ENCODE measurements at places on chromosomes 16 and 17.

GRCh38 chr16:84729716-84730320, 30.0 kb downstream of the USP10 start:
- DNase-seq: no peak

GRCh38 chr17:29771546-29771945, 148.8 kb upstream of the CORO6 start:
- DNase-seq: no peak

DNA sequence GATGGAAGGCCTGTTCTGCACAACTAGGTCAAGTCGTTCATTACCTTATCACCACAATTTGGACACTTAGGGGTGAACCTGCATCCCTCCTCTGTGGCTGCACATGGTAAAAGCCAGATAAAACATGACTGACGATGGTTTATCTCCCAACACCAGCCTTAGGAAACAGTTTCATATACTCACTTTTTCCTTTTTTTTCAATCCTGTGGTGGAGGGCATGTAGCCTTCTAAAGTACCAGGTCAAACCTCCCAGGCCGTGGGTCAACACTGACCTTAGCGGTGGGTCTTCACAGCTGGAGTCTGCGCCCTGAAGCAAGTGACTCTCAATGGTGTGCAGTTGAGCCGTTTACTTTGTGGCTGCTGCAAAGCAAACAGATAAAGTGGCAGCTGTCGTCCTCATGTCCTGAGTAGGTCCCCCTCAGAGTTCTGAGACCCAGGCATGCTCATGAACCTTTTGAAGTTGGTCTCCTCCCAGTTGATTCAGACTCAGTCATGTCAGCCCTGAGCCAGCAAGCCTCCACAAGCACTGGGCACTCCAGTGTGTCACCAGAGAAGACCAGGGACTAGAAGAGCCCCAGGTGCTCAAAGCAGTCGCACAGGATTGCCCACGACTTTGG, 5.9 kb downstream of the FAHD1 start:
- DNase-seq: no peak

DNA sequence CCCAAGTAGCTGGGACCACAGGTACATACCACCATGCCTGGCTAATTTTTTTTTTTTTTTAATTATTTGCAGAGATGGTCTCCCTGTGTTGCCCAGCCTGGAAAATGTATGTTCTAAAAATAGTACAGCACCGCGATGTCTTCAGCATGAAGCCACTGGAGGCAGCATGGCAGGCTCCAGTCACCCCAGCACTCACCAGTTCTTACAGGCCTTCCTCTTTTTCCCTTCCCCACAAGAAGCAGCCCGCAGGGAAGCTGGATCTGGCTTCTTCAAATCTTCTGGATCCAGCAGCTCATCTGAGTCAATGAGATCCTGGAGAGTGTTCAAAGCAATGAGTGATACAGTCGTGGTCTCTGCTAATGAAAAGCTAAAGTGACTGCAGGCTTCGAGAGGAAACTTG, 16.2 kb downstream of the CIAPIN1 start:
- DNase-seq: no peak

DNA sequence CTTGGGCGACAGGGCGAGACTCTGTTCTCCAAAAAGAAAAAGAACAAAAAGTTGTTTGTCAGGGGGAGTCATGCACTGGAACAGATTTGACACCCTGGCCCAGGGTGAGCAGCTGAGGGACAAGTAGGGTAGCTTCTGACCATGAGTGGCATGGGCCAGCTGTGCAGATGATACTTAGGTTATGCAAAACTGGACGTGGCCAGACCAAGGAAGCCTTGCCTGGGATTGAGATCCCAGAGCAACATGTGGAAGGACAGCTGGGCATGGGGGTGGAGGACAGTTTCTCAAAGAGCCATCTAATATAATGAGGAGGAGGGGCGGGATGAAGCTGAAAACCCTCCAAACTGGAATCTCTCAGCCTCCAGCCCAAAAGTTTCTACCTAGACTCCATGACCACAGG, 19.6 kb upstream of the SLC35B1 start:
- DNase-seq: no peak

GRCh38 chr17:29090750-29091605, 48.0 kb downstream of the PIPOX start:
- no peak for DNase-seq

DNA sequence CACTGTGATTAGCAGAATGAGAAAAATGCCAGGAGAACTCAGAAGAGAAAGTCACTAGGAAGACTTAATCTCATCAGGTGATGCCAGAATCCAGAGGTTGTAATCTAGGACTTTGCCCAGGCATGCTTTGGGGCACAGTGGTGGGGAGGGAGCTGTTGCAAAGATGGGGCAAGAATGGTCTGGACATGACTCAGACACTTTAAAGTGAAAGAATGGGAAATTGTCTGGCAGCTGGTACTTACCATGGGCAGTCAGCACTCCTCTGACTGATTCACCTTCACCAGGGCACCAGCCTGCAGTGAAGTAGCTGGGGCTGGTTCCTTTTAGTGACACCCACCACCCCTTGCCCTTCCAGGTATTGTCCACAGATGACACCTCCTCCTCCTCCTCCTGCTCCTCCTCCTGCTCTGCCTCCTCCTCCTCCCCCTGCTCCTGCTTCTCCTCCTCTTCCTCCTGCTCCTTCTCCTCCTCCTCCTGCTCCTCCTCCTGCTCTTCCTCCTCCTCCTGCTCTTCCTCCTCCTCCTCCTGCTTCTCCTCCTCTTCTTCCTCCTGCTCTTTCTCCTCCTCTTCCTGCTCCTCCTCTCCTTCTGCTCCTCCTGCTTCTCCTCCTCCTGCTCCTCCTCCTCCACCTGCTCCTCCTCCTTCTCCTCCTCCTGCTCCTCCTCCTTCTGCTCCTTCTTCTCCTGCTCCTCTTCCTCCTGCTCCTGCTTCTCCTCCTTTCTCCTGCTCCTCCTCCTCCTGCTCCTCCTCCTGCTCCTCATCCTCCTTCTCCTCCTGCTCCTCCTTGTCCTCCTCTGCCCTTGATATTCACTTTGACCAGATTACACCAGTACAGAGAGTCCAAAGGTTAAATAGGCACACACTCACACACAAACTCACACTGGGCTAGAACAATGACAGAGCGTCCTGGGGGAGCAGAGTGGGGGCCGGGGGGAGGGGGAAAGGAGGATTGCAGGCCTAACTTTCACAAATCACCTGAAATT, at the start of gene CHD9NB:
Gene CHD9NB (minus strand): TSS at position 379 of the 983 bp plus-strand sequence. CDS start 8,739 bp downstream, outside the sequence.
- no peak for DNase-seq

DNA sequence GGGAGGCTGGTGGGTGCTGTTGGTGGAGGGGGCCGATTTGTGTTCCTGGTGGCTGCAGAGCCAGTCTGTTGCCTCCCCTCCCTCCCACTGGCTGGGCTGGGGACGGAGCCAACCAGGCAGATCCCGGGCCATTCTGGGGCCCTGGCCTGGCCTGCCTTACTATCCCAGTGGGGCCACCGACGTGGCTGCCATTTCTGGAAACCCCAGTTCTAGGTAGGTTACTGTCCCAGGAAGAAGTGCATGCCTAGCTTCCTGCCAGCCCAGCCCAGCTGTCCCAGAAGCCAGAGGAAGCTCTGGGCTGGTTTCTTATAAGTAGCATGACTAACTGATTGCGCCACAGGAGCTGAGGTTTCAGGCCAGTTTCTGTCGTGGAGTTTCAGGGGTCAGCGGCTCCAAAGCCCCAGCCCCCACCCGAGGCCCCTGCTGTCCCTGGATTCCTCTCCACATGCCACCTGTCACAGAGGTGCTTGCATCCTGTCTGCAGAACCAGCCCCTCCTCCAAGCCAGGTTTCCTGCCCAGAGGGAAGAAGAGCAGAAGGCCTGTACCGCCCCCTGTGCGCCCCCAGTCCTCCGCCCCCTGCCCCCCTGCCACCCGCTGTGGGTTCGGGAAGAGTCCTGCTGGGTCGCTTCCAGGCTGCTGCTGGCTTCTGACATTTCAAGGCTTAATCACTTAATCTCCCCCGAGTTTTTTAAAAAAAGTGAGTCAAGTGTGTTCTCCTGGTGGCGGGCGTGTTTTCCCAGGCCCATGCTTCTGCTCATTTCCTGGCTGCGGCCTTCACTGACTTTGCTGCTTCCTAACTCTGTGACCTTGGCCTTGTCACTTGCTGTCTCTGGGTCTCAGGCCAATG, 13.2 kb downstream of the IL4R start:
- no peak for DNase-seq

GRCh38 chr16:7124701-7125100, 207.9 kb upstream of the RBFOX1 start:
- DNase-seq: no peak

- no peak for DNase-seq
Measured at GRCh38 chr16:84603140-84603816, 14.6 kb downstream of the COTL1 start.

DNA sequence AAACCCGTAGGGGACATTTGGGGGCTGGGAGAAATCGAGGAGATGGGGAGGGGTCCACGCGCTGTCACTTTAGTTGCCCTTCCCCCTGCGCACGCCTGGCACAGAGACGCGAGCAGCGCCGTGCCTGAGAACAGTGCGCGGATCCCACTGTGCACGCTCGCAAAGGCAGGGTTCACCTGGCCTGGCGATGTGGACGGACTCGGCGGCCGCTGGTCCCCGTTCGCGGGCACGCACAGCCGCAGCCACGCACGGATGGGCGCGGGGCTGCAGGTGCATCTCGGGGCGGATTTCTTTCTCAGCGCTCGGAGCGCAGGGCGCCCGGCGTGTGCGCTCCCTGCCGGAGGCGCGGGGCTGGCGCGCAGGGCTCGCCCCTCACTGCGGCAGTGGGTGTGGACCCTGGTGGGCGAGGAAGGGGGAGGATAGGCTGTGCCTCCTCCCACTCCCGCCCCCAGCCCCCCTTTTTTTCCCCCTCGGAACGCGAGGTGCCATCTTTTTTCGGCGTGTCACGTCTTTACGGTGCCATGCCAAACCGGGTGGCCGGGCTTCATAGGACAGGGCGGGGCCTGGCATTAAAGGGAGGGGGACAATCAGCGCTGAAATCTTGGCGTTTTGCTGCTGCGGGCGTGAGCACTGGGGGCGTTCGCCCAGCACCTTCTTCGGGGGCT, 1.1 kb downstream of the MAPT start:
- DNase-seq: peak; percentile 76

Measured in NCI-H1436 treated with DMSO at 0.1 percent for 48 hours (cell line).